ENCODE measurements at places on chromosomes 3 and 15.

- DNase-seq, result peak; percentile 4
Measured at GRCh38 chr3:67329358-67329757, 325.1 kb downstream of the SUCLG2 start.

- no peak for DNase-seq
Measured at GRCh38 chr3:185460309-185460708, 38.5 kb downstream of the TMEM41A start.

DNA sequence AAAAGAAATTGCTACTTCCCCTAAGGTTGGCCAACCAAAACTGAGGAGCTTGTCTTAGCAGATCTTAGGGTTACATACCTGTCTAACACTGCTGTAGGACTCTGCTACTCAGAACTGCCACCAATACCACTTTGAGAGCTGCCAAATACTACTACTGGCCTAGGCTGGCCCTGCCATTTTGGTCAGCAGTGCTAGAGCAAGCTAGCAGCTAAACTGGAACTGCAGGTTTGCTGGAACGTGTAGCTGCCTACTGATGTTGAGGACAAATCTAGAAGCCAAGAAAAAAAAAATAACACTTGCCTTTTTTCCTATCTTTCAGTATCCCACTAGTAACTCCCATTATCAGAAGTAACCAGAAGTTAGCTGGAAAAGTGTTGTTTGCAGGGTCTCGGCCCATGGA is 387.4 kb downstream of the RBMS3 start:
- no peak for DNase-seq

DNA sequence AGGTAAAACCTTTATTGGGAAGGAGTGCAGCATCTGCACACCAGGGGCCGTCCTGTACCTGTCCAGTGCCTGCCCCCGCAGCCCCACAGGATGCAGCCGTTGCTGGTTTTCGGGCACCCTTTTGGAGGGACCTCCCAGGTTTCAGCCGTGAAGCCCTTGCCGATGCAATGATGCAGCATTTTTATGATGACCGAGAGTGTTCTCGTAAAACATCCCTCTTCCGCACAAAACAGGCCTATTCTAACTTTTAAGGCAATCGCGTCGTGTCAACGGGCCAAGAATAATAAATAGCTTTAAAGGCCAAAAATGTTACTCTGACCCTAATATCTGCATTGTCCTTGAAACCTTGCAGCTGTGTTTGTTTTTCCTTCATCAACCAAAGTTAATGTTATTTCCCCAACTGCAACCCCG is 126.1 kb downstream of the LRRK1 start:
- no peak for DNase-seq

DNA sequence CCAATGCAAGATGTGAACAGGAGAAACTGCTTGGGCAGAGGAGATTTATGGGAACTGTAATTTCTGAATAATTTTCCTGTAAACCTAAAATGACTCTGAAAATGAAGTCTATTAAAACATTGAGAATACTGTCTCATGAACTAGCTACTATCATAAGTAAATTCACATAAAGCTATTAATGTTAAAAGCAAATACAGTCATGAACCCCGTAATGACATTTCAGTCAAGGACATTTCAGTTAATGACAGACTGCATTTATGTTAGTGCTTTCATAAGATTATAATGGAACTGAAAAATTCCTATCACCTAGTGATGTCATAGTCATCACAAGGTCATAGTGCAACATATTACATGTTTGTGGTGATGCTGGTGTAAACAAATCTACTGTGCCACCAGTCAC is 17.2 kb downstream of the CBLB start:
- DNase-seq, result no peak

- no peak for DNase-seq
Measured at GRCh38 chr3:40623567-40623966, 98.8 kb downstream of the ZNF621 start.

DNA sequence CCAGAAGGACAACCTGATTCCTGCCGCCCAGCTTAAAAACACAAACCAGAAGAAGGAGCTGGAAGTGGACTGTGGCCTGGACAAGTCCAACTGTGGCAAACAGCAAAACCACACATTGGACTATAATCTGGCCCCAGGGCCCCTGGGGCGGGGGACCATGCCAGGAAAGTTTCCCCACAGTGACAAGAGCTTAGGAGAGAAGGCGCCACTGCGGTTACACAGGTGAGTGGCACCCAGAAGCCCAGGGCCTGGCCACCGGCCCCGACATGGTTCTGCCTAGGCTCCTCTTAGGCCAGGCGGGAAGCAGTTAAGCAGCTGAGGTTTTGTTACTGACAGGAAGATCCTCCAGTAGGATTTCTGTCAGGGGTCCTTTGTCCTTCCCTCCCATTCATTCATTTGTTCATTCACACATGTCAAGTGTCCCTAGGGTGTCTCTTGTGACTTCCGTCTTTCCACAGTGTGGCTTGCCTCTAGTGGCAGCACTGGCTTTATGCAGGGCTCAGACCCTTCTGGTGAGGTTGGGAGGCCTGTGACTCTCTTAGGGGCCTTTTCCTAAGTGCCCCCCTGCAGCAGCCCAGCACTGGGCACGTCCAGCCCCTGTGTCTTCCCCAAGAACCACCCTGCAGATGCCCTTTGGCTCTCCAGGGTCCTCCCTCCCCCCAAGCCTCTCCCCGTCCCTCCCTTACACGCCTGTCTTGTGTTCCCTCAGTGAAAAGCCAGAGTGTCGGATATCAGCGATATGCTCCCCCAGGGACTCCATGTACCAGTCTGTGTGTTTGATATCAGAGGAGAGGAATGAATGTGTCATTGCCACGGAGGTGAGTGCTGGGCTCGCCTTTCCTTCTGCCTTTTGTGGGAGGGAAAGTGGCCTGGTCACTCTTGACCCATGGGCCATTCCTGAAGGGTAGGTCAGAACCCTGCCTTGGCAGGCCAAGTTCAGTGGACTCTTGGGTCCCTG is 7.8 kb downstream of the DLL4 start:
- peak; percentile 64 for DNase-seq

DNA sequence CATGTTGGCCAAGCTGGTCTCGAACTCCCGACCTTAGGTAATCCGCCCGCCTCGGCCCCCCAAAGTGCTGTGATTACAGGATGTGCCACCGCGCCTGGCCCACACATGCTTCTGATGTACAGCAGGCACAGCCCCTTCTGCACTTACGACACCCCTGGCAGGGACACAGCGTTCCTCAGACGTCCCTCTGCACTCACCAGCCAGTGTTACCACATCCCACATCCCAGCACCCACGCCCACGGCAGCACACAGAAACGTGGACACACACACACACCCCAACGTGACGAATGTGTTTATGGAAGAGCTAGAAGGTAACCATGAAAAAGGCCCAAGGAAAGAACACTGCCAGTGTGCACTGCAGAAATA is 576 bp upstream of the RPAP1 start:
- no peak for DNase-seq

- no peak for DNase-seq
Measured at GRCh38 chr15:35907511-35907910, 361.5 kb upstream of the DPH6 start.

GRCh38 chr15:66038387-66039116 is 169.3 kb downstream of the RAB11A start:
- no peak for DNase-seq

DNA sequence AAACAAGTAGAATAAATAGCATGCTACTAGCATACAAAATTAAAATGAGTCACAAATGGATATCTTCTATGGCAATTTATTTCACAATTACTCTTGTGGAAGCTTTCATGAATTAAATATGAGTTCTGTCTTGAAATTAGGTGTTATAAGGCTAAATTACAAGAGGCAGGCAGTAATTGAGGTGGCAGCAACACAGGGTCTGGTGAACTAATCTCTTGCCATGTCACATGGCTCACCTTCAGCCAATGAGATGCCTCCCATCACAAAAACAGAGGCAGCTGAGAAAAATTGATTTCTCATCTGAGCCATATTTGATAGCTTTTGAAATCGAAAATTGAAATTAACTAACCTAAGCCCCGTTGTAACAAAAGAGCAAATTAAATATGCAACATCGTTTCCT is 268.8 kb downstream of the NR2F2 start:
- no peak for DNase-seq

DNA sequence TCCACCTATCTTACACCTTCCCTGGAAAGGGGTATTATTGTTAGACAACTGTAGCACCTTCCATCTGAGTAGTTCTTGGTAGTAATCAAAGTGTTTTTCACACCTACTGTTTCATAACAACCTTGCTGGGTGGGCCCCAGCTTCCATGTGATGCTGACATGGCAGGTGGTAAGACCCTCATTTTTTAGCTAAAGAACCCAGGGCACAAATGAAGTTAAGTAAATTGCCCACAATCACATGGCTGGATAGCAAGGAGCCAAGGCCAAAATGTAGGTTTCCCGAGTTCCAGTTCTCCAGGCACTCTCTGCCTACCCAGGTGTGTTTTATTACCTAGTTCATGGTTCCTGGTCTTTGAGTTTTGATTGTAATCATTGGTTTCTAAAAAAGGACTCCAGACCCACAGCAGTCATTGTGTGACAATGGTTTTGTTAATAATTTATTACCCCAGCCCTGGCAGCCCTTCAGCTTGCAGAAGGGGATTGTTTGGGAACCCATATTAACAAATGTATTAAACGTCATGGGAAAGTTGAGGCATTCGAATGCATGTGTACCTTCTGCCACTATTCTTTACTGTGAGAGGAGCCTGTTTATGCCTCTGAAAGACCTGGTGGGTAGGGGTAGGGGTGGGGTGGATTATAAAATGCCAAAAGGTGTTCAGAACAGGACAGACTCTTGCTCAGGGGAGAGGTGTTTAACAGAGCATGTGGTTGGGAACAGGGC is 222.2 kb upstream of the BHLHE40 start:
- DNase-seq, result no peak

- peak; percentile 99 for DNase-seq
Measured at GRCh38 chr3:45167011-45167911, 21.1 kb upstream of the CDCP1 start.

DNA sequence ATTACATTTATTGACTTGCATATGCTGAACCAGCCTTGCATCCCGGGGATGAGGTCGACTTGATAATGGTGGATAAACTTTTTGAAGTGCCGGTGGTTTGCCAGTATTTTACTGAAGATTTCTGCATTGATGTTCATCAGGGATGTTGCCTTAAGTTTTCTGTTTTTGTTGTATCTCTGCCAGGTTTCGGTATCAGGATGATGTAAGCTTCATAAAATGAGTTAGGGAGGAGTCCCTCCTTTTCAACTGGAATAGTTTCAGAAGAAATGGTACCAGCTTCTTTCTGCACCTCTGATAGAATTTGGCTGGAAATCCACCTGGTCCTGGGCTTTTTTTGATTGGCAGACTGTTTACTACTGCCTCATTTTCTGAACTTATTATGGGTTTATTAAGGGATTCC is 250.8 kb downstream of the TBC1D5 start:
- no peak for DNase-seq

- no peak for DNase-seq
Measured at GRCh38 chr15:35654332-35654731, 108.4 kb upstream of the DPH6 start.

DNA sequence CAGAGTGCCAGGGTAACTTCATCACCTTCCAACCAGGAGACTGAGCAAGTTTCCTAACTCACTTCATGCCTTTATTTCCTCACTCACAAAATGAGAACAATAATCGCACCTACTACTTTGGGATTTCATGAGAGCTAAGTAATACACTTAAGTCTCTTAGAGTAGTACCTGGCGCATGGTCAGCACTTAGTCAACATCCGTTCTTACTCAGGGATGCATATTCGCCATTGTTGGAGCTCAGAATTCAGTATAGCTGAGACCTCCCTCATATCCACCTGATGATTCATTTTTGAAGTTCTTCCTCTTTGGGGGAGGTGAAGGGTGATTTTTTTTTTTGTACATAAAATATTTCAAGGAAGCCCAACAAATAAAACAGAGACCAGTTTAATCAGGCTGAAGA is 188.2 kb downstream of the AGBL1 start:
- no peak for DNase-seq

DNA sequence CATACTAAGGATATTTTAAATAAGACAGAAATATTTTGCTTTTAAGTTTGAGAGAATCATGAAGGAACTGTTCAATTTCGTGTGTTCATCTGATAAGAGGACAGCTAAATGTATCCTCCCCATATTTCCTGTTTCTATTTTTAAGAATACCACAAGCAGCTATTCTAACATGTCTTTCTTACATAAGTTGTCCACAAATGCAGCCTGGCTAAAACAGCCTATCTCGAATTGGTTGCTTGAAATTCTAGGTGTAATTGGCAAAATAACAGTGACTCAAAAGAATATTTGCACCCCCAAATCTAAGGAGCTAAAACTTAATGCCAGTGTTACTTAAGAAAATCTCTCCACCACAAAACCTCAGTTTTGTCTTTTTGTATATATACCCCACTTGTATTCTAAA is 35.0 kb downstream of the BTLA start:
- no peak for DNase-seq

GRCh38 chr3:188294823-188295487 is 141.0 kb downstream of the LPP start:
- peak; percentile 44 for DNase-seq

DNA sequence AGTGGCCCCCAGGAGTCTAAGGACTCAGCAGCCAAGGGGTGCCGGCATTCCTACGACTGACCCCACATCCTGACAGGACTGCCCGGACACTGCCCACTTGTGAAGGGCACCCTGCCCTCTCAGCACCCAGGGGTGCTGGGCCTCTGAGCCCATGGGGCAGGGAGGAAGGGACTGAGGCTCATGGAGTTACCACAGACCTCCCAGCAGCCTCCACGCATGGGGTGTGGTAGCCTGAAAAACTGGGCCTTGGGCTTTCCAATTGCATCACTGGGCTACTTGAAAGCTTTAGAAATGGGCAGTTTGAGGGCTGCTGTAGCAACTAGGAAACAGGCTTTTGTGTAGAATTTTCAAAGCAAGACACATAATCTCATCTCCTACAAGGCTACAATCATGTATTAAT is 13.2 kb downstream of the TKT start:
- DNase-seq, result no peak
